ENCODE measurements at places on chromosomes 6 and 20.

- DNase-seq, result no peak
Measured at GRCh38 chr20:1915725-1916124, 20.5 kb downstream of the SIRPA start.

DNA sequence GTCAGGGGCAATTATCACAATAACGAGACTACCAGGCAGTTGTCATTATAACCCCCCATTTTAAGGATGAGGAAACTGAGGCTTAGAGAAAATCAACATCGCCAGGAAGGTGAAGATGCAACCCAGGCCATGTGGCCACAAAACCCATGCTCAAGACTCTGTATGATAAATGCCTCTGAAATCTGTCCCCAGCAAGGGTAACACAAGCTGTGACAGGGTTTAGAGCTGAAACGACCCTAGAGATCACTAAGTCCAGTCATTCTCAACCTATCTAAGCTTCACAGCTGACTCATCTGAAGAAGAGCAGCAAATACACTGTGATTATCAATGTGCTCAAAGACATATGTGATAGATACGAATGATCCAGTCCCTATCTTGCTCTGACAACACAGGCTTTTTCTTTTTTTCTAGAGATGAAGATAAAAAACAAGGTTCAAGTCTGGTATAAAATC lies 47.0 kb downstream of the ARHGAP18 start:
- DNase-seq, result no peak

DNA sequence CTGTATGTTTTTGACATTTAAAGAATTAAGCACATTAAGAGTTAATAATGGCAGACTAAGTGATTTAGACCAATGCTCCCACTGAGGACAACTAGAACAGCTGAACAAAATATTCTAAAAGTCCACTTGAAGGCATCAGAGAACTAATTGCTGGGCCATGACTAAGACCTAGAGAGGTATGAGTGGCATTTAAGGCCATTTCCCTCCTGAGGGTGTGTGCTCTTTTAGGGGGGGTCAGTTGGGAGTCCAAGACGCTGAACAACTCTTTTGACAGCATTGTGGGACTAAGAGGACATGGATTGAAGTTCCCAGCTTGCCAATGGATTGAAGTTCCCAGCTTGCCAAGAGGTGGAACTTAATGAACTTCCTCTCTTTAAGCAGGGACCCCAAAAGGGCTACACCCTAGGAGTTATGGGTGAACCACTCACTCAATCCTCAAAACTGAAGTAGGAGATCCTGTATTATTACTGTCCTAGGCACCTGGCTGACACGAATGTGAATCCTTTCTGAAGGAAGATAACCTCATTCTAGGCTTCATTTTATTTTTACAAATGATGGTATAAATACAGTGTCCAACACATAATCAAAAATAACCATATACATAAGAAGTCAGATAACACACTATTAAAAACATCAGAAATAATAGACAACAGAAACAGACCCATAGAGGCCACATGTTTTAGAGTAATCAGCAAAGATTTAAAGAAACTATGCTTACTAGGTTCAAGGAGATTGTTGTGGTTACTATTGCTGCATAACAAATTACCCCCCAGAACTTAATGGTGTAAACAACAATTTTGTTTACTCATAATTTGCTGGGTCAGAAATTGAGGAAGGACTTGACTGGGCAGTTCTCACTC lies 175.1 kb downstream of the VEGFA start:
- no peak for DNase-seq

- no peak for DNase-seq
Measured at GRCh38 chr20:516799-517198, 26.8 kb downstream of the CSNK2A1 start.

- no peak for DNase-seq
Measured at GRCh38 chr6:63066055-63066704, 145.1 kb upstream of the FKBP1C start.

DNA sequence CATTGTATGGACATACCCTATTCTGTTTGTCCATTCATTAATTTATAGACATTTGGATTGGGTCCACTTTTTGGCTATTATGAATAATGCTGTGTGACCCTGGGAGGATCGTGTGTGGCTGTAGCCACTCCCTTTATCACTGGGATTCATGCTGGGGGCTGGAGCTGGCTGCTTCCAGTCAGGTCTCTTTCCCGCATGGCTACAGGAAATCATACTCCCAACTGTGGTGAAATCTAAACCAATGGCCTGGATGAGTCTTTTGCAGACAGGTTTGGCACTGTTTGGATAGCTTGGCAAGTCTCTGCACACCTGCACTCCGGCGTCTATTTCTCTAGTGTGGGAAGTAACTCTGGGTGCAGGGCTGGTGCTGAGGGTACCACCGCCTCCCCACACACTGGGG lies 80.4 kb downstream of the RIN2 start:
- DNase-seq, result no peak

- DNase-seq, result no peak
Measured at GRCh38 chr20:23032056-23032749, 2.9 kb upstream of the SSTR4 start.

GRCh38 chr6:168148231-168148849 lies 69.3 kb upstream of the FRMD1 start:
- DNase-seq, result no peak

- no peak for DNase-seq
Measured at GRCh38 chr20:19757487-19758132, 448 bp upstream of the RIN2 start.

DNA sequence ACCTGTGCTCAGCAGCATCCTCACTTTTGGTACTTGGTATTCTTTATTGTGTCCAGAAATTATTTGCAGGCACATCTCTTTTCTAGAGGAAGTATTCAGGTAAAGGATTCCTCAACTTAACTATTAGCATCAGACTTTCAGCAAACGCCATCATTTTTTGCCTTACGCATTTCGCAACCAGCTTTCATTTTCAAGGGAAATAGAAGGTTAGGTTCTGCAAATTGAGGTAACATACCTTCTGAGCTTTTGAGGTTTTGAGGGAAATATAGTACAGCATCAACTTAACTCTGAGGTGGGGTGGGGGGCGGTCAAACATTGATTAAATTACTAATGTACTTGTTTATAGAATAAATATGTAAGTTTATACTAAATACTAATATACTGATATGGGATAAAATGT lies 243.6 kb upstream of the RIMS1 start:
- DNase-seq, result no peak

DNA sequence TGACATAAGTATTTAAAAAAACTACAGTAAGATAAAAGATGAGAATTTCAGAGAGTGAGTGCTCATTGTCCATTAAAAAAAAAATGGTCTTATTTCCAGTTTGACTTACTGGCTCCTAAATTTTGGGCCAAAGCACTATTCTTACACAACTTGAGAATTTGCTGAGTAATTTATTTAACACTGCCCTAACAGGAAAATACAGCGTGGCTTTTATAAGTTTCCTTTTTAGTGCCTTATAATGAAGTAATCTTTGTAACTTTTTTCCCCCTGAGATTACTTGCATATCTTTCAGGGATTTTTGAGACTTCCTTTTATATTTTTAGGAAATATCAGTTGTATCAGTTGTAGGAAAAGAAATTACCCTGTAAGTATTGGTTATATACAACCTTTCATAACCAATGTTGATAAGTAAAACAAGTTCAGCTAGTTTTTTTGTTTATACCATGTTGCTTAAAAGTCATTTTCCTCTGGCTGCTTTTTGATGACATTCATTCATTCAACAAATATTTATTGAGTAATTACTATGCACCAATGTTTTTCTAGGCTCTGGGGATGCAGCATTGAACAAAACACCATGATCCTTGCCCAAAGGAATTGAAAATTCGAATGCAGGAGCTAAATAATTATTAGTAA lies 106.4 kb upstream of the SGK1 start:
- DNase-seq, result no peak

DNA sequence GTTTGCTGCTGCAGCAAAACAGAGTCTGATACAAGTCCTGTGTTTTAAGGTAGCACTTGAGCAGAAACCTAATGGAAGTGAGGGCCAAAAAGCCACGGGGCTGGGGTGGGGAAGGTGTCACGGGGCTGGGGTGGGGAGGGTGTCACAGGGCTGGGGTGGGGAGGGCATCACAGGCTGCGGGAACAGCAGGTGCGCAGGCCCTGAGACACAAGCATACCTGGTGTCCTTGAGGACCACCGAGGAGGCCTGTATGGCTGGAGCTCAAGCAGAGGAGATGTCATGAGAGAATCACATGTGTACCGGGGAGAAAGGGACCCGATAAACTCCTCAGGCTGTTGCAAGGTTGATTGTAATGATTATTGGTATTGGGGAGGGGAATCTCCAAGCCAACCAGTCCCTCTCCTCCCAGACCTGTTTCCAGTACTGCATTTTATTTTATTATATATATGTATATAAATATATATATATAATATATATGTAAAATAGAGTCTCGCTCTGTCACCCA lies 13.6 kb upstream of the SPO11 start:
- no peak for DNase-seq

- no peak for DNase-seq
Measured at GRCh38 chr20:63363981-63364561, 2.9 kb upstream of the CHRNA4 start.

DNA sequence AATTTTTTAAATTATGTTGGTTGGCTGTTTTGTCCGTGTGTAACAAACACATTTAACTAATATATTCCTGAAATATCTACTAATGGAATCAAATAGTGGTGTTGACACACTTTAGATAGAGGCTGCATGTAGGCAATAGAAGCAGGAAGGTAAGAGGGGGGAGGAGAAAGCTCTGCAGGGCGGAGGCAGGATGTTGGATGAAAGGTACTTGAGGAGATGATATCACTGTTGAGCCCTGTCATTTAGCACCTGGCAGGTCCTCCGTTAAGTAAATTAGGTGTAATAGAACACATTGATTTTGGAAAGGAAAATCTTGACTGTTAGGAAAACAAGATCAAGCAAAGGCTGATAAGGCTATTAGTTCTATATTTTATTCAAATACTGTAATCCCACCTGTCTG lies 618.7 kb downstream of the PKHD1 start:
- DNase-seq, result no peak

DNA sequence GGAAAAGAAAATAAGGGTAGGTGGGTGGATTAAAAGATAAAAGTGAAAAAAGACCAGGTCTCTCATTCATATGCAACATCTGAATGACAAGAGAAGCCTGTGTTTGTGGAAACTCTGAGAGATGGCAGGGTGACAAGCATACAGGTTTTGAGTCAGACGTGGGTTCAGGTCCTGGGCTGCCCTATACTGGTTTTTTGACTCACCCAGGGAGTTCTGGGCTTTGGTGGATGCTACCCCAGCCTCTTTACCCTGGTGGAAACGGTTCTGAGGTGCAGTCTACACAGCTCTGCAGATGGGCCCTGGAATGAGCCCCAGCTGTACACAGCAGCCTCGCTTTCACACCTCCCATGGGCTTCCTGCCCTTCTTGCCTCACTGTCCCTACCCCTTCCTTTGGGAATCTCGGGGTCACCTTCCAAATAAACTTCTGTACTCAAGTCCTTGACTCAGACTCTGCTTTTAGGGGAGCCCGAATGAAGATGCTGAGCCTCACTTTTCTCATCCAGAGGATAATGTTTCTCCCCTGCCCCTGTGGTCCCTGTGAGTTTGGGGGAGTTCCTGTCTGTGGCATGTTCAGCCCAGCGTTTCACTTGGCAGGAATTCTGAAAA lies 77.7 kb upstream of the CLDN20 start:
- DNase-seq, result no peak

- no peak for DNase-seq
Measured at GRCh38 chr20:7996898-7997297, 22.7 kb downstream of the TMX4 start.

- peak; percentile 23 for DNase-seq
Measured at GRCh38 chr20:46010491-46011391, 2.0 kb downstream of the MMP9 start.

DNA sequence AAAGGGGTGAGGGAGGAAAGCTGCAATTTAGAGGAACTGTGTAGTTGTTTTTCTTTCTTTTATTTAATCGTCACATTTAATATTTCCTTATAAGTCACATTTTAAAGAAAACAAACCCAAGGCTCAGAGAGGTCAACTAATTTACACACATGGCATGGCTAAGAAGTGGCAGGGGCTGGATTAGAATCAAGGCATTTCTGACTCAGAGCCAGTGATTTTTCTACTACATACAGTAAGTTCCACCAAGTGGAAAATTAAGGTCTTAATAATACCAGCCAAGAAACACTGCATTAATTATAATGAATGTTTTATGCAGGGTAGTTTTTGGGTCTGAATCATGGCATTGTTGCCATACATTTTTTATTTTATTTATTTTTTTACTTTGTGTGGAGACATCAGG lies 607.7 kb upstream of the CITED2 start:
- no peak for DNase-seq

GRCh38 chr6:1860756-1861348 lies 251.1 kb downstream of the FOXC1 start:
- no peak for DNase-seq

DNA sequence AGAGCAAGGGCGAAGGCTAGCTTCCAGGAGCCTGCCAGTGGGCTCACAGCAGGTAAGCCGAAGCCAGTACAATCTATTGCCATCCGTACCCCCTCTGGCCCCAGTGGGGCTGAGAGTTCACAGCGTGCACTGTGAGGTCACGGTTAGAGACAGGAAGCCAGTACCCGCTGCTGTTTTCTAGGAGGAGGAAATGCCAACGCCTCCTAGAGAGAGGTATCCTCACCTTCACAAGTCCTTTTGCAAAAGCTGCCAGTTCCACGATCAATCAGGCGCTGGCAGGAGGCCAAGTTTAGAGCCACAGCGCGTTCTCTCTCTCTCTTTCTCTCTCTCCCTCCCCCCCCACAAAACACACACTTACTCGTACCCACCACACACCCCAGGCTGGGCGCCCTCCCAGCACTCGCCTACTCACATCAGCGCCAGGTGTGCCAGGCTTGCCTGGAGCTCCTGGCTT lies 22.5 kb downstream of the COL9A1 start:
- DNase-seq, result no peak

GRCh38 chr6:107655245-107655644 lies 165.3 kb downstream of the SOBP start:
- DNase-seq, result no peak

DNA sequence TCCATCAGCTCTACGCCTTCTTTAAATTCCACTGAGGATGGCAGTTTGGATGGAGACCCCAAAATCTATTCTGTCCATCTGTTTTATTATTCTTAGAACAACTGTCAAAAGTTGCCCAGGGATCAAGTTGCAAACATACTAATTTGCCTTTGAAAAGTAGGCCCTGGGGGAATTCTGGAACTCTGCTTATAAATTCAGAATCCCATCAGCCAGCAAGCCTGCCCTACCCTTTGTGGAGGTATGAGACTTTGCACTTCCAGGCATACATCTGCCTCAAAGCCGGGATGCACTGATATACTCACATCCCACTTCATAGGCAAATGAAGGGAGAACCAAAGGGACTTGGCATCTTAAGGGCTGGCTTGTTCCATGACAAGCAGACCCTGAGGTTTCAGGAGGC lies 93.6 kb downstream of the INSM1 start:
- no peak for DNase-seq

- DNase-seq, result no peak
Measured at GRCh38 chr20:32737371-32738223, 5.7 kb downstream of the COMMD7 start.

GRCh38 chr6:52020945-52021570 lies 66.4 kb downstream of the PKHD1 start:
- DNase-seq, result no peak

- peak; percentile 60 for DNase-seq
Measured at GRCh38 chr6:137823826-137824555, 43.1 kb upstream of the TNFAIP3 start.

- DNase-seq, result no peak
Measured at GRCh38 chr20:58774214-58774613, 76.5 kb downstream of the GNAS-AS1 start.

All from activated T-helper 1 cell treated with Interleukin-2 at 50 U/mL for 16 hours (primary cell).